ENCODE measurements at places on chromosomes 7 and 10.

DNA sequence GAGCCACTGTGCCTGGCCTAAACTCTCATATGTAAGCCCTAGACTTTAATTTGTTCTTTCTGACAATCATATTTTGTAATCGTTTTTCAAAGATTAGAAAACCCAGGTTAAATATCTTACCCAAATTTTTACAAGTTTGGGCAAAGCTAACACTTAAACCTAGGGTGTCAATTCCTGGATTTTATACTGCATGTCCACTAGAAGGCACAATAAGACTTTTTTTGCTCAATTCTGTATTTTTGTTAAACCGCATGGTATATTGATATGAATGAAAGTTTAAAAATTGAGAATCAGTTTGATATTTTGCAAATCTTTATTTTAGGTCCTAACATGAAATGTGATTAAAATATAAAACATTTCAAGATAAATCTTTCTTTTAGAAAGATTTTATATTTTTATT lies 29.3 kb downstream of the DYNC2I1 start:
- DNase-seq, result peak; percentile 10

GRCh38 chr10:114723991-114724715 lies 66.1 kb upstream of the ABLIM1 start:
- DNase-seq, result peak; percentile 75

GRCh38 chr7:18387191-18387735 lies 108.3 kb upstream of the HDAC9 start:
- no peak for DNase-seq

DNA sequence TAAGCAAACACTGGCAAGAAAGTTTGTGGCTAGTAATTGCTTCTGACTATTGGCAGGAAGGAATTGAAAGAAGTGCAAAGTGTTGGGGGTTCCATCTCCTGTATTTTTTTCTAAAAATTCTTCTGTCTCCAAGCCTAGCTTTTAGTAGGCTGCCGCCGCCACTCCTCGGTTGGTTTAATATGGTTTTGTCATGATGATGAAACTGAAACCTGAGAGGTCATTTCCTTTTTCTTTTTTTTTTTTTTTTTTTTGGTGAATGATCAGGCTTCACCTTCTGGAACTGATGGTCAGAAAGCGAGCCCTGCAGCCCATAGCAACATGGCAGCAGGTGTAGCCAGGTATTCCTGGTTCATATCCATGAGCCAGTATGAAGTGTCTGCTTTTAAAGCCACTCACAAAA lies 75.3 kb upstream of the AGBL3 start:
- no peak for DNase-seq

GRCh38 chr7:80771523-80771922 lies 133.1 kb downstream of the CD36 start:
- DNase-seq, result peak; percentile 38

GRCh38 chr10:78310481-78311080 lies 276.9 kb downstream of the RPS24 start:
- no peak for DNase-seq

DNA sequence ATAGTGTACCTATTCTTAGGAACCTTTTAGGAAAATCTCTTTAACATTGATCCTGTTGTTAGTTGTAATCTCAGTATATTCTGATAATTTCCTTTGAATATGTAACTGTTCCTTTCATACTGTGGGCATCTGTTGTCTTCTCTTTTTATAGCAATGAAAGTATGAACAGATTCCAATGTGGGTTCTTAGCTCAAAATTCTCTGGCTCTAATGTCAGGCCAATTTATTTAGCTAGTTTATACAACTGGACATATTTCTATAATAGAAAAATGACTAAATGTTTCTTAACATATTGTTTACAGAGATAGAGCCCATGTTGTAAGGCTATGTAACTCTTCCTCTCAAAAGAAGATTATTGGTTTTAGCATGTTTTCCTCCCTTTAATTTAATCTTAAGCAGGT lies 363.2 kb downstream of the AUTS2 start:
- no peak for DNase-seq

GRCh38 chr7:5349437-5350173 lies 66.9 kb downstream of the SLC29A4 start:
- no peak for DNase-seq

DNA sequence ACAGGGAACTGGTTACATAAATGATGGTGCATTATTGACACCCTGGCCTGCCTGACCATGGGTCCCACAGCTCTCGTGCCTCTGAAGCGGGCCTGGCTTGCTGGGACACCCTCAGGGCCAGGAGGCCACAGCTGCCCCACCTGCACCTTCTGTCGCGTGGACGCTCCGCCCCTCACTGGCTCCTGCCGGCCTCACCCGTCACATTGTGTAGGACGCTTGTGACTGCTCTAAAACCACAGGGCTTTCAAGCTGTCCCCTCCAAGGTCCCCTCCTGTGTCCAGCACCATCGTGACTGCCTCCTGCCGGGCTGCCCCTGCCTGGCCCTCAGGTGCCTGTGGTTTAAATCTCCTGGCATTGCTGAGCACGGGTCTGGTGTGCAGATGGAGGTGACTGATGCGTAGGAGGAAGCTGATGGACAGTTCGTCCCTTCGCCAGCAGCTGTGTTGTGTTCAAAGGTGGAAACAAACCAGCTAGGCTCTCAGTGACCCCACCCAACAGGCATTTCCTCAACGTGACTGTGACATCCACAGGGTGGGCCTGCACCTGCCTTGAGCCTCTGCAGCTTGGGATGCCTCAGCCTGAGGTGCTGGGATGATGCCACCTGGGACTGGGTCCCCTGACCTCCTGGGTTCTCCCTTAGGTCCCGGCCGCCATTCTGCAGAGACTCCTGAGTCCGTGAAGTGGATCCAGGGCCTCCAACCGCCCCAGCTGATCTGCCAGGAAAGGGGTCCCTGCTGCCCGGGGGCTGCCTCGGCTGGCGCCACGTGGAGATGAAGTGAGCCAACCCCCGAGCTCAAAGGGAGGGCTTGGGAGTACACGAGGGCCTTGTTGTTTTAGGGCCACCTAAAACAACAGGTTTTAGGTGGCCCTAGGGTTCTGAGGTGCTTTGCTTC lies 148.5 kb downstream of the WDR37 start:
- no peak for DNase-seq

GRCh38 chr10:5540891-5541290 lies 16.1 kb downstream of the CALML3 start:
- DNase-seq, result no peak

DNA sequence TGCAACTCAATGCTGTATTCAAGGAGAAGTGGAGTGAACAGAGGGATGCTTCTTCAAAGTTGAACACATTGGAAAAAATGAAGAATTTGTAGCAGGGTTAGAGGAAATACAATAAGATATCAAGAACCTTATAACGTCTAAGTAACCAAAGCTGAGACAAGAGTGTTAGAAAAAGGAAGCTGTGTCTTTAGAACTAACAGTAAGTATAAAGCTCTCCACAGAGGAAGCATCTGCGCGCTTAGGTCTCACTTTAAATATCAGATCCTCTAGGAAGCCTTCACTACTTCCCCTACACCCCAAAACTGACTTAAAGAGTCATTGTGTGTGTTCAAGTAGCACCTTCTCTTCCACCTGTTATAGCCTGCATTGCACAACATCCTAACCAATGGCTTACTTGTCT lies 43.0 kb downstream of the CH25H start:
- DNase-seq, result no peak

DNA sequence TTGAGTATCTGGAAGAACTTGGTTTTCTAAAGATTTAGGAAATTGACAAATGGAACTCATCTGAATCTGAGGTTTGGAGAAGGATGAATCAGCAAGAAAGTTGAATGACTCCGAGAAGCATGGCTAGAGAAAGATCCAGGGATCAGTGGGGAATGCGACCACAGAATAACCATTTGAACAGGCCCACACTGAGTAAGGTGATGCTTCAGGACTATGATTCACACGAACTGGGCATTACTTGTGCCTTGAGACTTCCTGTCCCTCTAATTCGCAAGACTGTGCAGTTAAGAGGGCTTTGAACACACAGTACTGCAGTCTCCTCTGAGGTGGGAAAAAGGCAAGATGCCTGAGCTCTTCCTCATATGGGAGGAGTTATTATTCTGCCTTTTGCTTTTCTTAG lies 395.5 kb upstream of the POM121L12 start:
- DNase-seq, result peak; percentile 48

DNA sequence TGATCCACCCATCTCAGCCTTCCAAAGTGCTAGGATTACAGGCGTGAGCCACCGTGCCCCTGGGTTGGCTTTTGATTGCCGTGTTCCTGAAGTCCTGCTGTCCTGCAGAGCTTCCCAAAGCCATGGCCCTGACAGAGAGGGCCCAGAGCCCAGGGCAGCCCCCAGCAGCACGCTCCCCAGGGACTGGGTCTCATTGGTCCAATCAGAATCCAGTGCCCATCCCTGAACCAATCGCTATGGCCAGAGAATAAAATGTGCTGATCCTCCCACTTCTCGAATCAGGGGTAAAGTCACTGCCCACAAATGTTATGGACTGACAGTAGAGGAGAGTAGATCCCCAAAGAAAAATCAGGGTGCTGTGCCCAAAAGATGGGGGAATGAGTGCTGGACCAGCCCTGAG lies 5.0 kb upstream of the C10orf105 start:
- no peak for DNase-seq

DNA sequence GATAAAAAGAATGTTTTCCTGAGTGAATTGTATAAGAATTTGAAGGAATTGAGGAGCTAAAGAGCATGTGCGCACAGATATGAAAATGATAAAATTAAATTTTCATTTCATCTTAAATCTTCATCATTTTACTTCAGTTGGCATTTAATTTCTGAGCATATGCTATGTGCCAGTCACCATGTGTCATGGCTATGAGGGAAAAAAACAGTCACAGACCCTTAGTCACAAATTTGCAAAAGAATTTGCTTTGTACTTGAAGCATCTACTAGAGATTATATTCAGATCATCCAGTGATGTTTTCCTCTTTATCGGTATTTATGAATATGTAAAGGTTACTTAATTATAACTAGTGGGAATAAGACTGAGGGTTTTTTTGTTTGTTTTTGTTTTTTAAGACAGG lies 29.8 kb downstream of the VCL start:
- peak; percentile 33 for DNase-seq

DNA sequence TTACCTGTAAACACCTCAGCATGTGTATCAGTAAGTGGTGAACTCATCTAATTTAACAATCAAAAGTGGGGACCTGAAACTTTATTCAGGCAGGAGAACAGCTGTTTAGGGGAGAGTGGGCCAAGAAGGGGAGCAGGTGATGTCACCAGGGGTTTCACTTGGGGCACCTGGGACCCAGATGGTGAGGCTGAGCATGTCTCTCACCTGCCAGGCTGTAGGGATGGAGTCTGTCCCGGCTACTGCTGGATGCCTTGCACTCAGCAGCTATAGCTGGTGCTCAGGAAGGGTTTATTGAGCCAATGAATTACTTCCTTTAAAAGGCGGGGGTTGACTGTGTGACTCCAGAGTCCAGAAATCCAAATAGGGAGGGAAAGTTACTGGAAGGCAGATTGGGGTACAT lies 23.0 kb downstream of the CDH23 start:
- no peak for DNase-seq
